Stimulated activated CD4-positive, alpha-beta T cell treated with anti-CD3 and anti-CD28 coated beads, Interleukin-15, amount 100 ng/mL, for 1 hour (primary cell): ENCODE measurements at places on chromosomes 3 and 15.

- DNase-seq, result no peak
Observed at GRCh38 chr15:32657198-32657883, 15.8 kb downstream of the SCG5 start.

- no peak for DNase-seq
Observed at GRCh38 chr3:156985711-156986110, 159.6 kb downstream of the LEKR1 start.

- no peak for DNase-seq
Observed at GRCh38 chr3:156806698-156807097, 19.5 kb upstream of the LEKR1 start.

GRCh38 chr3:154779571-154779970, 300.5 kb upstream of the MME start:
- DNase-seq, result no peak

GRCh38 chr3:53941950-53942349, 50.3 kb upstream of the SELENOK start:
- DNase-seq, result no peak

GRCh38 chr3:124467980-124468902, 262.0 kb upstream of the UMPS start:
- DNase-seq, result no peak

DNA sequence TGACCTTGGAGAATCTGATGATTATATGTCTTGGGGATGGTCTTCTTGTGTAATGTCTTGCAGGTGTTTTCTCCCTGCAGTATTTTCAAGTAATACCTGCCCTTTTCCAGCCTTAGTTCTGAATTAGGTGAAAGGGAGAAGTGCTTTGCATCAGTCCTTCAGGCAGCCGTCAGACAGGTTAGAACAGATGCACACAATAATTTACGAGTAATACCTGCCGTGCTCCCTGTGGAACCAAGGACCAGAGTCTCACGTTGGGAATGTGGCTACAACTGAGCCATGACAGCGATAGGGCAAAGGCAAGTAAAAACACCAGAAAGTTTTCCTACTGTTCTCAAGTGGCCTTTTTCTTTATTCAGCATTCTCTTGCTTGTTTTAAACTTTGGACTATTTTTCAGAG, 69.1 kb downstream of the CHCHD6 start:
- no peak for DNase-seq

- DNase-seq, result no peak
Observed at GRCh38 chr3:29494305-29495036, 213.6 kb downstream of the RBMS3 start.

DNA sequence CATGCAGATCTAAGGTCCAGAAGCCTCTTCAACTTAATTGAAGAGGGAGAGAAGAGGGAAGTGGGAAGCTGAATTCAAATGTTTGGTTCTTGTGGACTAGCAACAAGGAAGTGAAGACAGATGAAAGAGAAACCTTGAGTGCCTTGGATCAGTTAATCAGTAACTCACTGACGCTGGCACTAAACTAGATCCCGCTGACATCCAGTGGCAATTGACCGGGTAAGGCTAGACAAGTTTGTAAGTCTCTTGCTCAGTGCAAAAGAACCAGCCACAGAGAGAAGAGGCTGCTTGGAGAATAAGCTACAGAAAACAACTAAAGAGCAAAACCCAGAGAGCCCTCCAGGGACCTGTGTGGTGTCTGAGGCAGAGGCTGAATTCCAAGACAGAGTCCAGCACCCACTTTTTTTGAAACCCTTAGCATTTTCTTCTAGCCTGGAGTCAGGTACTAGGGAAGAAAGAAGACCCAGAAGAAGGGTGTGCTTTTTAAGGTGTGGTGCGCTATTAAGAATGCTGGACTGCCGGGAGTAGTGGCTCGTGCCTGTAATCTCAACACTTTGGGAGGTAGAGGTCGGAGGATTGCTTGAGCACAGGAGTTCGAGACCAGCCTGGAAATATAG, 6.9 kb downstream of the PLCH1 start:
- no peak for DNase-seq

- DNase-seq, result no peak
Observed at GRCh38 chr15:40968290-40969085, 15.2 kb downstream of the CHAC1 start.
